ENCODE measurements at places on chromosomes 7 and 10. TPM values are rescaled to one million over a fixed set of nuclear protein-coding genes. Genes with fewer than 3 reads are reported as not detected.

IGFBP3 gene
- total RNA-seq, result 0.39 TPM

DNA sequence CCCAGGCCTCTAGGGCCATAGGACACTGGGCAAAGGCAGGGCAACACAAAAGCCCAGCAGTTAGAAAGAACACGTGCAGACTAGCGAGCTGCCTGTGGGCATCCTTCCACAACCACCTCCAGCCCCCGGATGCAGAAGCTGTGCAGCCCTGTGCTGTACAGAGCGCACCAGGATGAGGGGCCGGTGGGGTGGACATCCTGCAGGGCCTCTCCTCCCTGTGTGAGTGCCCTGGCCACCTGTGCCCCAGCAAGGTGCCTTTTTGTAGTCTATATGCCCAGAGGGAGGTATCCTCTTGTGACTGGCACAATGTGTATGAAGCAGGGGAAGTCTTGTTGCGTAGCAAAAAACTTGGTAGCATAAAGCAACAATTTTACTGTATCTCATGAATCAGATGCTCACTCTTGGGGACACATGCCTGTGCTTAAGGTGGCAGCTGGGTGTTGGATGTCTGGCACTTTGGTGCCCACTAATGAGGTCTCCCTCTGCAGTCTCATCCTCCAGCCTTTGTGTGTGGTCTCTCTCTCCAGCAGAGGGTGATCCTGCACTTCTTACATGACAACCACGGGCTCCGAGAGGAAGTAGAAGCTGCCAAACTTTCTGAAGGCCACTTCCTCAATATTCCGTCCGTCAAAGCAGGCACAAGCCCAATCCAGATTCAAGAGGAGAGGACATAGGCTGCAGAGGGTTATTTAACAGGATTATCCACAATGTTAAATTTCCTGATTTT, 8.7 kb downstream of the NCAPG2 start:
- no peak overlapping the region for H3K4me3 ChIP-seq
- H3K27me3 ChIP-seq, result no peaks in the 10 kb centered on the region
- no peak overlapping the region for H3K27ac ChIP-seq
- H3K4me1 ChIP-seq, result peaks cover 11% of the 10 kb centered on the region
- peak; percentile 84 for DNase-seq

DNA sequence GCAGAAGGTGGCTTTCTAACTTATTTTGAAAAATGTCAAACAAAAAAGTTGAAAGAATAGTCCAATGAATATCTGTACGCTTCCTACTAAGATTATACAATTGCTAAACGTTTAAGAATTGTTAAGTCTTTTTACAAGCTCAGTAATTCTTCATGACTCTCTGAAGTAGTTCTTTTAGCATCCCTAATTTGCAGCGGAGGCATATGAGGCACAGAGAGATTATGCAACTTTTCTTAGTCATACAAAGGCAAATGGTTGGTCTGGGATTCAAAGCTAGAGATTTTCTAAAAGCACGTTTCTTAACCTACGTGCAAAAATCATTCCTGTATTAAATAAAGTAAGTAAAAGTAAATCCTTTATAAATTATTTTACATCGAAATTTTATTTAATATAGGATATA, 254.2 kb downstream of the MAGI2 start:
- H3K4me1 ChIP-seq, result no peaks in the 10 kb centered on the region
- H3K27ac ChIP-seq, result no peak overlapping the region
- H3K4me3 ChIP-seq, result no peak overlapping the region
- no peaks in the 10 kb centered on the region for H3K27me3 ChIP-seq

GRCh38 chr10:116973946-116974455, 31.0 kb downstream of the SHTN1 start:
- no peaks in the 10 kb centered on the region for H3K4me1 ChIP-seq
- H3K27ac ChIP-seq, result no peak overlapping the region
- DNase-seq, result no peak
- no peaks in the 10 kb centered on the region for H3K36me3 ChIP-seq
- H3K4me3 ChIP-seq, result no peak overlapping the region
- no peaks in the 10 kb centered on the region for H3K27me3 ChIP-seq

GRCh38 chr10:101261702-101262101, 32.4 kb upstream of the LBX1 start:
- H3K27me3 ChIP-seq, result peaks cover 9% of the 10 kb centered on the region
- H3K4me1 ChIP-seq, result no peaks in the 10 kb centered on the region
- H3K27ac ChIP-seq, result no peak overlapping the region
- DNase-seq, result no peak
